GM12865 (cell line): ENCODE measurements at places on chromosomes 7 and 10.

DNA sequence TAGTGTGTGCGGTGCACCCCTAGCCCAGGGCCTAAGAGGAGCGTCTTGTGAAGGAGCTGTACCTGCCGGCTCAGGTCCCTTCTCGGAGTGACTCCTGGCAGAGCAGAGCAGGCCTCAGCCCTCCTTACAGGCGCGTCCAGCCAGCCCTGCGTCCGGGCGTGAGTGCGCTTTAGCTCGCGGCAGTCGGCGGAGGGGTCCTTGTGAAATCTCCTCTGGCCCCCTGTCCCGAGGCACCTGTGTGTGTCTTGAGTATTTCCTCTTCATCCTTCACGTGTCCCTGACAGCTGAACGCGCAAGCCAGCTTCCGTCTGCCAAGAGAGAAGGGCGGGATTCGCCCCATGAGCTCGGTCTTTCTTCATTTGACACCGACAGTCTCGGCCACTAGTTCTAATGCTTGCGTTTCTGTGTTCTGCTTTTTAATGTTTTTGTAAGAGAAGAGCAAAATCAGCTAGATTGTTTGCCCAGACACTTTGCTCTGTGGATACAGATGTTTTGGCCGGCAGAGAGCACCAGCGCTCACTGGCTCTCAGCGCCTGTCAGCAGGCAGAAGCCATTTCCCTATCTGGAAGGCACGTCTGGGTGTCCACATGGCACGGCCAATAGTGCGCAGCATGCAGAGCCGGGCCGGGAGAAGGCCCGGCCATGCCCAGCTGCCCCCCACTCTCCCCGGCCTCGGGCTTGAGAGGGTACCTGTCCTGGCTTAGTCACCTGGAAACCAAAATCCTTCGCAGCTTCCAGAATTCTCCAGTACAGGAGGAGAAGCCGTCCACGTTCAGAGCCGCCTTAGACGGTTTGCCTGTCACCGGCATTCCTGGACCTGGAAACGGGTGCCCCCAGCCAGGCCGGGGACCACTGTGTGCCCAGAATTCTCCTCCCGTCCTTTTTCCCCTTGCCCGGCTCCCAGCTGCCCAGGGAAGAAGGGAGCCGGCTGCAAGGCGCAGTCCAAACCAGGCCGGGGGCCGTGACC lies 7.0 kb downstream of the GET4 start:
- DNase-seq, result no peak

DNA sequence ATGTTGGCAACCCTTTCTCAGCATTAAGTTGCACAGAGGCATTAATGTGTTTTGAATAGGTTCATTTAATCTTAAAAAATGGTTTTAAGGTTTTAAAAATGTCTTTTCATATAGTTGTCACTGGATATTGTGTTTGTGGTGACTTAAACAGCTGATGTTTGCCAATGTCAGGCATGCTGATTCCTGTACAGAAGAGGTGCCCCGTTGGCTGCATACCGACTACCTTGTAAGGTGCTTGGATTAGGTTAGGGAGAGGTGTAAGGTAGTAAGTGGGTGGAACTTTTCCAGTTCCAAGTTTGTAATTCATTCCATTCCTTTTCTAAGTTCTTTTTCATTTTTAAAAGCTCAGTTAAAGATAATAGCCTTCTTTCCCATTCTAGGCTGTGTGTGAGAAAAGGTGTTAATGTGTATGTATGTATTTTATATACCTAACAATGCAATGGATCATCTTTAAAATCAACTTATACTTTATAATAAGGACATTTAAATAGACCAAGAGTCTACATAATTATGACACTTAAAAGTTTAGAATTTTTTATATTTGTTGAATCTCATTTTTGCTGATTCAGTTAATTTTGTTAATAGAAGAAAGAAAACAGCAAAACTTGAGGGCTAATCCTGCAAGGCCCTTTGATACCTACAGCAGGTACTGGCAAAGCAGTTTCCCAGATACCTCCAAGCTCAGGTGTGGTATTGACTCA lies 155.2 kb downstream of the LCOR start:
- DNase-seq, result no peak

- DNase-seq, result no peak
Observed at GRCh38 chr10:18332048-18332447, 191.8 kb downstream of the CACNB2 start.

DNA sequence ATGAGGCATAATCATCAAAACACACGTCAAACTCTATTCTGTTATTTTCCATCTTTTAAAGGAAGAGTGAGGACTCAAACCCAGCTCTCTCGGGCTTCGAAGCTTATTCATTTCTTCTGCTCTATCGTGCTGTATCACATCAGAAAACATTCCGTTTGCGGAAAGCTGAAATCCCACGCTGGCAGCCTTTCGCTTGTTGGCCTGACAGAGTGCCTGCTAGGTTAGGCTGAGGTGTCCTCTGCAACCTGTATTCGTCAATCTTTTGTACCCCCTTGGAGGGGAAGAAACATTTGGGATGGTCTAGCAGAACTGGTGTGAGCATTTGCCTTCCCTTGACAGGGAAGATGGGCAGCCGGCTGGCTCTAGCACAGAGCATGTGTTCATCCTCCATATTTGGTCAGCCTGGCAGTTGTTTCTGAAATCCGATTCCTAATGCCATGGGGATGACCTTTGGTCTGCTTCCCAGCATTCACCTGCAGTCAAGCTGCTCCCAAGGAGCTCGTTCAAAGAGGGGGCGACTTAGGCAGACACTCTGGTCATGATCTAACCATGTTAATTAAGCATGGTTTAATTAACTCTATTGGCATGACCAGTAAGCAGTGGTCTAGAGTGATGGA lies 55.2 kb downstream of the TACC2 start:
- DNase-seq, result no peak

DNA sequence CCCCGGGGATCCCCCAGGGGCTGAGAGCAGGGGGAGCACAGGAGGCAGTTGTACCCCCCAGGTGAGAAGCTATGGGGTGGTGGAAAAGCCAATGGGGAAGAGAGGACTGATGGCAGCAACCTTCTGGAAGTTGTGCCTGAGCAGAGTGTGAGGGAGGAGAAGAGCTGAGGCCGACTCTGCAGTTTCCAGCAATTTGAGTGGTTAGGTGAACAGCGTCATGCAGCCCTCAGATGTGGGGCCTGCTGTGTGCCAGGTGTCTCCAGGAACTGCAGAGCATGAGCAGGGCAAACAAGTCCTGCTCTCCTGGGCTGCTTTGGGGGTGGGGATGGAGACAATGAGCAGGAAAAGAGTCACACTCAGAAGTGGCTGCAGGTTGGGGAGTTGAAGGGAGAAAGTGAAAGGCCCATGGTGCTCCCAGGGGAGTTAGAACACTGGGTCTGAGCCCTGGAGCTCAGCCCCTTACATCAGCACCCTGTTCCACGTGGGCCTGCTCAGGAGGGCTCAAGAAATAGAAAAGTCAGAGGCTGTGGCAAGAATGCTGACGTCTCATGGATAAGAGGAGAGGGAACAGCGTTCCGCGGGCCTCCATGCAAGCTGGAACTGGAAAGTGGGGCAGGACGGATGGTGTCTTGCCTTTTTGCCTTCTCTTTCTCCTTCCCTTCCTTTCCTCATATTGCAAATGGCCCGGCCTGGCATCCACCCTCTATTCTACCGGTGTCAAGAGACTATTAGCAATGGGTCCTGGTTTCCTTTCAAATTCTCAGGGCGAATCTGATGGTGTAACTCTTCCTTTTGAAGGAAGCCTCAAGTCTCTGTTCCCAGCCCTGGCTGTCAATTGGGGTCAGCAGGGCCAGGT lies 4.0 kb upstream of the AFAP1L2 start:
- peak; percentile 43 for DNase-seq
